ENCODE measurements at places on chromosomes 12 and 14.

DNA sequence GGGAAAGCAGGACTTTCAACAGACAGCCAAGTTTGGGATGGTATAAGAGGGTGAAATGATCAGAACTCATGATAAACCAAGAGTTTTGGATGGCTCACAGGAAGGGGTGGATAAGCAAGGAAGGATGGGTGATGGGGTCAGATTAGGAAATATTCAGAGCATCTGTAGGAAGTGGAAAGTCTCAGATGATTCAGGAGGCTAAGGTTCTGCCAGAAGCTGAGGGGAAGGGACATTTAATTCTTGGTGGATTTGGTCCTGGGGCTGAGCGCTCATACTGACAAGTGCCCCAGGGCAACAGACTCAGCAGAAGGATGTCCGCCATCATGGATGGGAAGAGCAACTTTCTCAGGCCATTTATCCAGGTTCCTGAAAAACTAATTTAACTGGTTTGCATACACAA is 28.4 kb upstream of the BDKRB2 start:
- peak overlapping the region; percentile 54 for H3K27ac ChIP-seq
- no peak for DNase-seq
- no peaks in the 10 kb centered on the region for H3K27me3 ChIP-seq

DNA sequence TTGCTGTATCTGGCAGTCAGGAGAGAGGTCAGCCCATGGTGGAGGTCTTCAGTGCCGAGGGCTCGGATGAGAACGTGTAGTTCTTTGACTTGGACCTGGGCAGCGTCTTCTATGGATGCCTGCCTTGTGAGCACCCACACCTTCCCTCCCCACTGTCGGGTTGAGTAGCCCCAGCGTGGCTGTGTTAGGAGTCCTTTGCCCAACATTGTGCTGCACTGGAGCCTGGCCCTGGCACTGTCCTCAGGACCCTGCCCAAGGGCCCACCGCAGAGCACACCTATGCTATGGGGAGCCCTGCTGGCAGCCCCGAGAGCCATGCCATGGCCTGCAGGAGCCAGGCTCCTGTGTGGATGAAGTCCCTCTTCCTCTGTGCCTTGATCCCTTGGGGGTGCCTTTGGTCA is 26.7 kb downstream of the SLC25A29 start:
- H3K27me3 ChIP-seq, result no peaks in the 10 kb centered on the region
- no peak overlapping the region for H3K27ac ChIP-seq
- no peak overlapping the region for H3K4me3 ChIP-seq
- H3K4me1 ChIP-seq, result no peaks in the 10 kb centered on the region
- no peak for DNase-seq
- H3K36me3 ChIP-seq, result no peaks in the 10 kb centered on the region

DNA sequence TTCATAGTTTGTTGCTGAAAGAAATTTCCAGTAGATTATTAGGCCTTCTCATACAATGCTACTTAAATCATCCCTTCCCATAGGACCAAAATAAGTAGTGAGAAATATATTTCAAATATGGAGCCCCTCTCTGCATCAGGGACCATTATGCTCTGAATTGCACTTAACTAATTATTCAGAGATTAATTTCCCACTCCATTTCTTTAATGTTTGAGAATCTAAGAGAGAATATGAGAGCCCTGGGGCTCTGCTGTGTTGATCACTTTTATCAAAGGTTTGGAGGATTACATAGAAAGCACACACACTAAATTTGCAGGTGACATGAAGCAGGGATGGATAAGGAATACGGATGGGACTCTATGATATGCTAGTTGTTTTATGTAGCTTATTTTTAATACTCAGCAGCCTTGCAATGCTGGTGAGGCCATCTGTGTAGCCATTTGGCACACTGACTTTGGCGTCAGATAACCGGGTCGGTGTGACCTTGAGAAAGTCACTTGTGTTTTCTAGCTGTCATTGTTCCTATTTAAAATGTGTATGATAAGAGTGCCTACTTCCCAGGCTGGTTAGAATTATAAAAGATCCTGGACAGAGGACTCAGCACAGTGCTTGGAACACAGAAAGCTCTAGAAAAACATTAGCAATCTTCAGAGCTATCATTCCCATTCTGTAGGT is 49.9 kb upstream of the FBXO21 start:
- no peak overlapping the region for H3K4me3 ChIP-seq
- H3K27ac ChIP-seq, result no peak overlapping the region
- H3K4me1 ChIP-seq, result no peaks in the 10 kb centered on the region

DNA sequence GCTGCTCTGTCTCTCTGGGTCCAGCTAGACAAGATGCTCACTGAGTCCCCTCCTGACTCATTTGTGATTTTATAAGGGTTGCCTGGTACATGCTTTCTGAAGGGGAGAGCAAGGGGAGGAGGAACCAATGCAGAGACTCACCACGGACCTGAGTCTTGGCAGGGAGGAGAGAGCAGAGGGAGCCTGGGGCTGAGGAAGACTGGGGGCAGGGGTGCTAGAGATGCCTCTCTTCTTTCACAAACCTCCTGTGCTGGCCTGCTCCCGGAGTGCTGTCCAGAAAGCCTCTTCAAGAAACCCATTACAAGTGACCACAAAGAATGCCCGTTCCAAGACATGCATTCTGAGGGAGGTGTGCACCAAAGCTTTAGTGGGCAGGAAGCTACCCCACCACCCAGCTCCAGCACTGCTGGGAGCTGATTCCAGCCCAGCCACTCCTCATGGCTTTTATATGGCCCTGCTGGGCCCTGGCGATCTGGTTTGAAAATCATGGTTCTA is 33.1 kb upstream of the DICER1 start:
- H3K27ac ChIP-seq, result no peak overlapping the region
- H3K4me1 ChIP-seq, result no peaks in the 10 kb centered on the region
- H3K27me3 ChIP-seq, result no peaks in the 10 kb centered on the region
- DNase-seq, result no peak

DNA sequence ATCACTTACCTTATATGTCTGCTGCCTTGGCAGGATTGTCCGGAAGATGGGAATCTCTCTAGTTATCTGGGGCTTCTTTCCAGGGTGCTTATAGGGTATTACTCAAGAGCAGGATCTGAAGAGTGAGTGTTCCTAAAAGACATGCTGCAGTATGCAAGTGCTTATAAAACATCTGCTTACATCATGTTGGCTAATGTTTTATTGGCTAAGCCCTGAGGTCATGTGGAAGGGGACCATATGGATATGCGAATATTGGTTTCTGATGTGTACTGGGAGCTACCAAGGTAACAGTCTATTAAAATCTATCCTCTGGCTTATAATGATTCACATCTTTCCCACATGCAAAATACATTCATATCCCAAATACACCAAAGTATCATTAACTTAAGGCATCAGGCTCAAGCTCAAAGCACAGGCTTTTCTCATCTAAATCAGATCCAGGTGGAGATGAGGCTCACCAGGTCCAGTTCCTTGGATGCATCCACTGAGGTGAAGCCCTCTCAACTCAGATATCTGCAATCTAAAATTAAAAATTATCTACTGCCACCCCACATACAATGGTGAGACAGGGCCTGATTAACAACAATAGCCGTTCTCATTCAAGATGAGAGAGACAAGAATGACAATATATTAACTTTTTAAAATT is 29.8 kb downstream of the LRRIQ1 start:
- no peaks in the 10 kb centered on the region for H3K4me1 ChIP-seq
- DNase-seq, result no peak
- H3K36me3 ChIP-seq, result no peaks in the 10 kb centered on the region

DNA sequence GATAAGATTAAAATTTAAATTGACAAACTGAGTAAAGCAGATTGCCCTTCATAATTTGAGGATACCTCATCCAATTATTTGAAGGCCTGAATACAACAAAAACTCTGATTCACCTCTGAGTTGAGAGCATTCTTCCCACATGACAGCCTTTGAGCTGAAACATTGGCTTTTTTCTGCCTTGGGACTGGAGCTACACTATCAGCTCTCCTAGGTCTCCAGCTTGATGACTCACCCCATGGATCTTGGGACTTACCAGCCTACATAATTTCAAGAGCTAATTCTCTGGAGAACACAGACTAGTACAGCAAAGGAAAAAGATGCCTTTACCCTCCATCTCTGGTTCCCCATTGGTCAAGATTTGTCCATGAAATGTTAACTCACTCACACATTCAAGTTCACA is 555.1 kb downstream of the FOXG1 start:
- no peaks in the 10 kb centered on the region for H3K36me3 ChIP-seq
- no peak overlapping the region for H3K4me3 ChIP-seq
- H3K27me3 ChIP-seq, result no peaks in the 10 kb centered on the region
- DNase-seq, result no peak

DNA sequence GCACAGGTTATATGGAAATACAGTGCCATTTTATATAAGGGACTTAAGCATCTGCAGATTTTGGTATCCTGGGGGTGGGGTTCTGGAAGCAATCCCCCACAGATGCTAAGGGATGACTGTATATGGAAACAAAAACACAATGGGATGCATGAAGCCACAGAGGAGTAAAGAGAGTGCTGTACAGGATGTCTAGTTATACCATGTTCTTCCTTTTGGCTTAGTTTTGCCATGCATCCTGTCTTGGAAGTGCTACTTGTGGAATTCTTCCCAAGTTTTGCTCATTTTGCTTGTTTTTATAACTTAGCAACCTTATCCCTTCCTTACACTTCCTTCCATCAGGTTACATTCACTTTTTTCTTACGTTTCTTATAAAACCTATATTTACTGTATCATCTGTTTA is 55.6 kb downstream of the TRMT5 start:
- H3K4me1 ChIP-seq, result no peaks in the 10 kb centered on the region
- no peak overlapping the region for H3K27ac ChIP-seq
- no peaks in the 10 kb centered on the region for H3K27me3 ChIP-seq
- no peak overlapping the region for H3K4me3 ChIP-seq
- no peak for DNase-seq

DNA sequence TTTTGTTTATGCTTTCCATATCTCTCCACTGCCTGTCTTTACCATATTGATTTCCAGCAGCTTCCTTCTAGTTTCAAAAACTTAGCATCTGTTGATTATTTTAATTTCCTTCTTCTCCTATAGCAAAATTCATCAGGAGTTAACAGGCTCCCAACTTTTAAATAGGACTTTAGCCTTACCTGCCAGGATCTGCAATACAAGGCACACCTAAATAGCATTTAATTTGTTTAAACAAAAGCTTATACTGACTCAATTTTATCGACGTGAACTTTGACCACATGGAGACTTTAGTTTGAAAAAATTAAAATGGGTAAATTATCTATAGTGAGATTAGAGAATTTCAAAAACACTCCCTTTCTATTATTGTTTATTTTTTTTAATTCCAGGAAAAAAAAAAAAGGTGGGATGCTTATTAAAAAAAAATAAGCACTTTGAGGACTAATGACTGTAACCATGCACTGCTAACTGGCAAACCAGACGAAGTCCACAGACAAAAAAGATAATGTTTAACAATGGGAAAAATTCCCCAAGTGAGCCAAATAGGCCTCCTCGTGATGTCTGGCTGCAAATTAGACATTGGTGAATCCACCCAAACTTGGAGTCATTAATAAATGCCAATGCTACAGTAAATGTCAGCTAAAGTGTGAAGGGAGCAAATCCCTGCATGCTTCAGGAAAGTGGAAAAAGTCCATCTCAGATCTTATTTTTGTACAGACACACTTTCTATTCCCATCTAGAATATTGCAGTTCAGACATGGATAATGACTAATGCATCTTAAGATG is 40.7 kb downstream of the RMST start:
- H3K36me3 ChIP-seq, result no peaks in the 10 kb centered on the region
- H3K27ac ChIP-seq, result no peak overlapping the region
- H3K4me3 ChIP-seq, result no peak overlapping the region
- H3K4me1 ChIP-seq, result no peaks in the 10 kb centered on the region

All from uterus (tissue), 4 donors.